Breast epithelium (tissue), 4 donors: ENCODE measurements at places on chromosomes 11 and 22. TPM values are rescaled to one million over a fixed set of nuclear protein-coding genes. Genes with fewer than 3 reads are reported as not detected.

DNA sequence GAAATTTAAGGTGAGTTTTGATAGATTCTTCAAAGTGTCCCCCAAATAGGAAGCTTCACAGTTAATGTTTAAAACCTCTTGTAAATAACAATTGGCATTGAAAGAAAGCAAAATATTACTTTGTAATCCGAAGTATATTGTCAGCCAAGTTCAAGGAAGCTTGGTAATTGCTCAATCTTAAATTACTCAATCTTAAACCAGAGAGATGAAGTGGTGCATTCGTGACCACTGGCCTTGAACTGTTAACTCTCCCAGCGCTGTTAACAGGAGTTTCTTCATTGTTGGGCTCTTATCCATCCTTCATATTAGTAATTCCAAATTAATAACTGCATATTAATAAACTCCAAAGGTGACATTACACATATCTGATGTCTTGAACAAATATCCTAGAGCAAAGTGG is 20.6 kb upstream of the FDX1 start:
- no peaks in the 10 kb centered on the region for H3K36me3 ChIP-seq
- no peak for DNase-seq
- H3K27ac ChIP-seq, result no peak overlapping the region
- H3K27me3 ChIP-seq, result no peaks in the 10 kb centered on the region
- H3K4me3 ChIP-seq, result no peak overlapping the region
- no peaks in the 10 kb centered on the region for H3K4me1 ChIP-seq

GRCh38 chr11:119196833-119197483 is 9.2 kb upstream of the CBL start:
- no peak overlapping the region for H3K4me3 ChIP-seq
- H3K4me1 ChIP-seq, result no peaks in the 10 kb centered on the region
- DNase-seq, result peak; percentile 54
- H3K36me3 ChIP-seq, result no peaks in the 10 kb centered on the region
- peak overlapping the region; percentile 27 for H3K27ac ChIP-seq

DNA sequence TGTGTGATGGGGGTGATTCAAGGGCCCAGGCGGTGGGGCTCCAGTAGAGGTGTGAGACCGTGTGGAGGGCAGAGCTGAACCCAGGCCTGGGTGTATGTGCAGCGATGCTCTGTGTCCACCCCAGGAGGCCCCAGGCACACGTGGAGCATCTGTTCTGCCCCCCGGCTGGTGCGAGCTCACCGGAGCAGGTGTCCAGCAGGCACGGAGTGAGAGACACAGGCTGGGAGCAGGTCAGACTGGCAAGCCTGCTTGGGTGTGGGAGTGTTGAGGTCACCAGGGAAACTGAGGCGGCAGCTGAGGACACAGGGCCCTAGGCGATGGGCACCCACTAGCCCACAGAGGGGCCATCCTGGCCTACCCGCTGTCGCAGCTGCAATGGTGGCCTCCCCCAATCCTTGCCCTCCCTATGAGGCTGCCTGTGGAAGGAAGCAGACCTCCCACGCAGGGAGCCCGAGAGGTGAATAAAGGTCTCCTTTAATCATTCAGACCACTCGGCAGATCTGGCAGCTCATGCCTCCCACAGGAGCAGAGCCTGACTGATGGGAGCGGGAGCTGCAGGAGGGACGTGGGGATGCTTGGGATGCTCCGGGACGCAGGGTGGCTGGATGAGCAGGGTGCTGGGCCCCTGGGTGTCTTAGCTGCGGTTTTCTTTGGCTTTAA is 1165.1 kb downstream of the BRD1 start:
- DNase-seq, result no peak
- no peaks in the 10 kb centered on the region for H3K4me1 ChIP-seq
- no peak overlapping the region for H3K4me3 ChIP-seq
- H3K36me3 ChIP-seq, result no peaks in the 10 kb centered on the region

DNA sequence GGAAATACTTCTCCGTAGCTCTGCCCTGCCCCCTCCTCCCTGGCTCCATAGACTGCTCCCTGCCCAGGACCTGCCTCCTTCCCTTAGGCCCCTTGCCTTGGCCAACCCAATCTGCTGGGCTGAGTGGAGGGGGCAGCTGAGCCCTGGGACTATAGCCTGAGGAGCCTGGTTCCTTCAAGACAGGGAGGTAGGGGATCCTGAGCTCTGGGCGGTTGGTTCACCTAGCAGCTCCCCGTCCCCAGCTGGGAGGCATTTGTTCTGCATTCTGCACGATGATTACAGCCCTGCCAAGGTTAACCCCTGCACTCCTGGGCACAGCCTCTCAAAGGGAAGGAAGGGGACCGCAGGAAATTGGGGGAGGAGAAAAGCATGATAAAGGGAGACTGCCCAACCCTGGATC is 3.6 kb upstream of the CDC42EP1 start:
- no peak overlapping the region for H3K27ac ChIP-seq
- peaks cover 17% of the 10 kb centered on the region for H3K4me1 ChIP-seq
- no peak overlapping the region for H3K4me3 ChIP-seq

- H3K4me3 ChIP-seq, result peak overlapping the region; percentile 28
- H3K27ac ChIP-seq, result peak overlapping the region; percentile 96
- peaks cover 34% of the 10 kb centered on the region for H3K4me1 ChIP-seq
Observed at GRCh38 chr22:50293441-50294318, 13.8 kb downstream of the PLXNB2 start.

GRCh38 chr11:56852131-56852530 is 103.6 kb upstream of the OR9G4 start:
- no peak overlapping the region for H3K4me3 ChIP-seq
- no peaks in the 10 kb centered on the region for H3K4me1 ChIP-seq
- DNase-seq, result no peak
- H3K27ac ChIP-seq, result no peak overlapping the region
- no peaks in the 10 kb centered on the region for H3K36me3 ChIP-seq
- H3K27me3 ChIP-seq, result no peaks in the 10 kb centered on the region

The GPR83 gene
- total RNA-seq, result 3.3 TPM

DNA sequence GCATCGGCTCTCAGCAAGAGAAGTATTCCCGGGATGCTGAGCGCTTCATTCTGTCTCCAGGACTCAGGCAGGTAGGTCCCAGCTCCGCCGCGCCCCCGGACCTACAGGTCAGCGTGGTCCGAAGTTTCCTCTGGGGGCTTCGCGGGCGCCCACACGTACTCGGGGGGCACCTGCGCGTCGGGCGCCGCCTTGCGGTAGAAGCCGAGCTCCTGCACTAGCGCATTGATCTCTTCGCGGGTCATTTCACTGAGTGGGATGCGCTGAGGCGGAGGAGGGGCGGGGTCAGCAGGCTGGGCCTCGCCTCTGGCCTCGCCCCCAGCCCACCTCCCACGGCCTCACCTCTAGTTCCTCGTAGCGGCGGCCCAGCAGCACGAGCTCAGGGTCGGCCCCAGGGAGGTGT is 2.5 kb downstream of the SELENOM start:
- H3K4me1 ChIP-seq, result peaks cover 10% of the 10 kb centered on the region
- no peak for DNase-seq
- no peaks in the 10 kb centered on the region for H3K36me3 ChIP-seq
- H3K4me3 ChIP-seq, result peak overlapping the region; percentile 98
- peak overlapping the region; percentile 98 for H3K27ac ChIP-seq
